Cerebellar nuclear complex (tissue), 1 donor: ENCODE measurements at places on chromosomes 4 and X.

DNA sequence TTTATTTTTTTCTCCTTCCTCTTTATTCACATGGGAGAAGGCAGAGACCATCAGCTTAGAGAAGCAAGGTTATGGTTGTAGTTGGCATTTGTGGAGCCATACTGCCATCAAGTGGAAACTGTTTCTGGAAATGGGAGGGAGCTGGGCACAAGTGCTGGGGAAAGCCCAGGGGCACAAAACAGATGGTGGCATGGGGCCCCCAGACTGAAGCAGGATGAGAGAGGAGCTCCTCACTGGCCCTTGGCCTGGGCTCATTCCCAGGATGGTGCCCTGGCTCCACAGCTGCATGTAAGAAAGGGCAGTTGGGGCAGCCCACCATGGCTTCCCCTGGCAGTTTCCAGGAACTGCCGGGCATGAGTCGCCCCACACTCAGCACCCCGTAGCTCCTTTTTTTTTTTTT, 59.2 kb downstream of the NBDY start:
- DNase-seq = peak; percentile 44

DNA sequence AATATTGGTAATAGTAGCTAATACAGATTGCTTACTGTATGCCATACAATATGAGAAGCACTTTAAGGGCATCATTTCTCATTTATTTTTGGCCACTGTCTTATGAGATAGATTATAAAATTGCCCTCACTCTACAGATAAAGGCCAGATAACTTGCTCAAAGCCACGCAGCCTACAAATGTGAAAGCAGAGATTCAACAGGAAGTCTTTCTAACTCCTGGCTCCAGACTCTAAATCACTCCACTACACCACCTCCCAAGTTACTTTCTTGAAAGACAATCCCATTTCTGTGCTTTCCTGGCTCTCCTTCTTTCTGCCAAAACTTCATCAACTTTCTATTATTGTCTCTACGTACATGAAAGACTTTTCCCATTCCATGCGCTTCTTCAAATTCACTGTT, 194.7 kb downstream of the FBXO8 start:
- no peak for DNase-seq

DNA sequence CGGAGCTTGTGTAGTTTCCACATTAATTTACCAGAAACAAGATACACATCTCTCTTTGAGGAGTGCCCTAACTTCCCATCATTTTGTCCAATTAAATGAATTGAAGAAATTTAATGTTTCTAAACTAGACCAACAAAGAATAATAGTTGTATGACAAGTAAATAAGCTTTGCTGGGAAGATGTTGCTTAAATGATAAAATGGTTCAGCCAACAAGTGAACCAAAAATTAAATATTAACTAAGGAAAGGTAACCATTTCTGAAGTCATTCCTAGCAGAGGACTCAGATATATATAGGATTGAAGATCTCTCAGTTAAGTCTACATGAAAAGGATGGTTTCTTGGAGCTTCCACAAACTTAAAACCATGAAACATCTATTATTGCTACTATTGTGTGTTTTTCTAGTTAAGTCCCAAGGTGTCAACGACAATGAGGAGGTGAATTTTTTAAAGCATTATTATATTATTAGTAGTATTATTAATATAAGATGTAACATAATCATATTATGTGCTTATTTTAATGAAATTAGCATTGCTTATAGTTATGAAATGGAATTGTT, at the start of gene FGB:
Gene FGB, plus strand, starts transcription at position 315 of the 558 bp plus-strand sequence. Its CDS starts 8 bp downstream, at position 323.
- DNase-seq = no peak

GRCh38 chr4:17450269-17450804, 61.6 kb downstream of the QDPR start:
- DNase-seq = no peak

DNA sequence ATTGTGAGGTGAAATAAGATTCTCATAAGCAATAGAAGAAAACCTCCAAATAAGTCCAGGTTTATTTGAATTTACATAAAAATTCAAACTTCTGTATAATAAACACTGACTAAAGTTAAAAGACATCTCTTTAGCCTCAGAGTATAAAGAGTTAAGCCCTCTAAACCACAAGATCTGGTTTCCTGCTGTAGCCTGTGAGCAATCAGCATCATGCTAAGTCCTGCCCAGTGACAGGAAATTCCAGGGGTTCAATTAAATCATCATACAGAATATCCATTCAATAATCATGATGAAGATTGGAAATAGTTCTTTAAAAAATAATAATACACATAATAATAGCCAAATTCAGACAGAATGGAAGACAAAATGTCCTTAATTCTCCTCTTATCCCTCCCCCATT, 139.2 kb upstream of the DGKK start:
- no peak for DNase-seq

DNA sequence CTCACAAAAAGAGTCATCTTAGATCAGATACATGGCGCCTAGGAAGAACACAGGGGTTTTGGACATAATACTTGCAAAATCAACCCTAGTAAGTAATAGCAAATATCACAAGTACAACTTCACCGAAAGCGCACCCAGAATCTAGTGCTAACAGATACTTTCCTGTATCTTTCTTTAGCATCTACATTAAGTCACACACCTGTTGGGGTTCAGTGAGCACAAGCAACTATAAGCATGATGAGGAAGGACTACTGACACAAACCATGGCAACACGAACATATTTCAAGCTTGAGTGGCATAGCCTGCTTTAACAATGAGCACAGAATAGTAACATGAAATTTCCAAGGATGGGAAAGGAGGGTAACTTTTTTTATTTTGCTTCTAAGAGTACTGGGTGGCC, 116.1 kb downstream of the GPC3 start:
- DNase-seq = no peak

DNA sequence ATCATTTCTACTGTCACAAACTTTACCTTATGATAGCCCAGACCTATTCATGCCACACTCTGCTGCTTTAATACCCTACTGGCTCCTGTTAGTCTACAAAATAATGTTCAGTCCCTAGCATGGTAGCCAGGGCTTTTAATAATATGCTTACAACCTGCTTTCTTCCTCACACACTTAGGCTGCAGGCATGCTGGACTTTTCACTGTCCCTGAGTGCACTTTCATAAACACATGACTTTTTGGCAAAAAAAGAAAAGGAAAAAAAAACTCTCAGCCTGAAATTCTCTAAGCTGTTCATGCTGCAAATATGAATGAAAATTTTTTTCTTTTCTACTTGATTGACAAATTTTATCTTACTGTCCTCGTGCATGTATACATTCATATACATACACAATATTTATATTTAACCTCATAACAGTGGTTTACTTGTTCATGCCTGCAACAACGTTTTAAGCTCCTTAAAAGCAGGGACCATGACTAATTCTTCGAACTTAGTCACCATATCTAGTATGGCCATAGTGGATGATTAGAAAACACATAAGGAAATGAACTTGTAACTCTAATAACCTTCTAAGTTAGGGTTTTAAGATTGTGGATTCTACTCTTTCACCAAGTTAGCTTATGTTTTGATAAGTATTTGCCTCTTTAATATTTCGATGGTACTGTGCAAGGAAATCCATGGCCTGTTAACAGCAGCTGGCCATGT, 229.5 kb downstream of the SPCS3 start:
- no peak for DNase-seq

- DNase-seq = no peak
Observed at GRCh38 chrX:80334583-80334982, 85.7 kb upstream of the TENT5D start.

- DNase-seq = no peak
Observed at GRCh38 chrX:50860518-50860917, 46.5 kb upstream of the SHROOM4 start.

- no peak for DNase-seq
Observed at GRCh38 chrX:97132664-97133415, 249.1 kb downstream of the RPA4 start.

DNA sequence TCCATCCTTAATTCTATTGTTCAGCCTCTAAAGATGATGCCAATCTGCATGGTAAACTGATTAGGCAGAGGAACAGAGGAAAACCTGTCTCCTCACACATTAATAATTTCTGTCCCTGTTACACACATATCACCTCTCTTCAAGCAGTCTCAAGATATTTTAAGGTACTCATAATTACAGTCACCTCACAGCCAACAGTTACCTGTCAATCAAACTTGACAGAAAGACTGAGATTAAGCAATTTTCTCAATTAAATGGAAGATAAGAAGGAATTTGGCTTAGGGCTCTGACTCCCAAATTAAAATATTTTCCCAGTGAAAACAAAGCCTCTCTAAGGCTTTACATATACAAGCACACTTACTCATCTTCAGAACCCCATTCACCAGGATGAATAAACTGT, 85.2 kb downstream of the MAPK10 start:
- DNase-seq = no peak

DNA sequence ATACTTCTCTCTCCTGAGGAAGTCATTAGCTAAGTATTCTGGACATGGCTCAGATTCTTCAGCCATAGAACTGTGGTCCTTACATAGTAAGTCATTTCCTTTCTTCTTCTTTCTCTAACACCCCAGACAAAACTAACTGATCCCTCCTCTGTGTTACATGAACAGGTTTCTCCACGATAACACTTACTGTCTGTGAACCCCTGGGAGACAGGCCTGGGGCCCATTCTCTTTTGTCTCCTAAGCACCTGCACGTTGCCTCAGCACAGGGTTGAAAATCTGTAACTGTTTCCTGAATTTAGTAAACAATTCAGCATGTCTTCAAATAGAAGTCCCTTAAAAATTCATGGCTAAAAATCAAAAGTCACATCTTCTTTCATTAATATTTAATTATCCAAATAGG, 24.7 kb downstream of the APBB2 start:
- no peak for DNase-seq

- no peak for DNase-seq
Observed at GRCh38 chrX:110108381-110108821, 105.5 kb downstream of the TMEM164 start.

- DNase-seq = no peak
Observed at GRCh38 chr4:161650812-161651211, 513.0 kb downstream of the FSTL5 start.

- DNase-seq = no peak
Observed at GRCh38 chrX:67619253-67619652, 75.4 kb downstream of the AR start.

- no peak for DNase-seq
Observed at GRCh38 chr4:37383579-37384229, 139.2 kb downstream of the NWD2 start.

DNA sequence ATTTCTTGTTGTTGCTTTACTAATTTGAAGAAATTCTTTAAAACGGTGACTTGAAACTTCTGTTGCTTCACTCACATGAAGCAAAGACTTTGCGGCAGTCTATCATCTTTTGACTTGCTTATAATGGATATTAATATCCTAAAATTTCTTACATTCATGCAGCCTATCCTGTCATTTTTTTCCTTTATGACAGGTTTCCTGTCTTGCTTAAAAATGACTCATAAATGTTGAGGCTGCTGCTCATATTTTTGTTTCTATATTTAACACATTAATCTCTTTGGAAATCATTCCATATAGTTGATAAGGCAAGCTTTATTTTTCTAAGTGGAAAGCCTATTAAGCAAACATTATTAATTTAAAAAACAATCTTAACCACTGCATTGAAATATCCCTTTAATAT, 176.6 kb upstream of the GALNTL6 start:
- DNase-seq = no peak
